ENCODE measurements at places on chromosomes 5 and 9.
A peak's percentile ranks its signal among the peaks of the same experiment; 100 is the strongest.

GRCh38 chr9:86665416-86665815, 281.9 kb downstream of the GAS1 start:
- DNase-seq: no peak

- DNase-seq: no peak
Measured at GRCh38 chr5:109453251-109453650, 43.5 kb upstream of the PJA2 start.

DNA sequence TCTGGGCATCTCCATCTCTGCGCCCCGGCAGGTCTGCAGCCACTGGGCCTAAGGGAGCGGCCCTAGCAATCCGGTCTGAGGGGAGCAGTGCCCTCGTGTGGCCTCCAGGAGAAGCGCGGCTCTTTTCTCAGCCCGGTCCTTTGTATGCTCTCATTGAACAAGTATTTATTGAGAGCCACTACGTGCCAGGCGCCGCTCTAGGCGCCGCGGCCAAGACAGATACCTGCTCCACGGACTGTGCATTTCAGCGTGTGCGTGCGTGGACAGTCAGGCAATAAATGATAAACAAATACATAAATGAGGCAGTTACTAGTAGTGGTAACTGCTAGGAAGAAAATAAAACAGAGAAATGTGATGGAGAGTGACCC, 2.3 kb upstream of the SLC4A9 start:
- peak; percentile 34 for DNase-seq

- no peak for DNase-seq
Measured at GRCh38 chr5:143850050-143850683, 38.2 kb downstream of the HMHB1 start.

- peak; percentile 58 for DNase-seq
Measured at GRCh38 chr5:74641735-74642542, 1.4 kb upstream of the ENC1 start.

- no peak for DNase-seq
Measured at GRCh38 chr5:101012880-101013279, 109.8 kb upstream of the ST8SIA4 start.

DNA sequence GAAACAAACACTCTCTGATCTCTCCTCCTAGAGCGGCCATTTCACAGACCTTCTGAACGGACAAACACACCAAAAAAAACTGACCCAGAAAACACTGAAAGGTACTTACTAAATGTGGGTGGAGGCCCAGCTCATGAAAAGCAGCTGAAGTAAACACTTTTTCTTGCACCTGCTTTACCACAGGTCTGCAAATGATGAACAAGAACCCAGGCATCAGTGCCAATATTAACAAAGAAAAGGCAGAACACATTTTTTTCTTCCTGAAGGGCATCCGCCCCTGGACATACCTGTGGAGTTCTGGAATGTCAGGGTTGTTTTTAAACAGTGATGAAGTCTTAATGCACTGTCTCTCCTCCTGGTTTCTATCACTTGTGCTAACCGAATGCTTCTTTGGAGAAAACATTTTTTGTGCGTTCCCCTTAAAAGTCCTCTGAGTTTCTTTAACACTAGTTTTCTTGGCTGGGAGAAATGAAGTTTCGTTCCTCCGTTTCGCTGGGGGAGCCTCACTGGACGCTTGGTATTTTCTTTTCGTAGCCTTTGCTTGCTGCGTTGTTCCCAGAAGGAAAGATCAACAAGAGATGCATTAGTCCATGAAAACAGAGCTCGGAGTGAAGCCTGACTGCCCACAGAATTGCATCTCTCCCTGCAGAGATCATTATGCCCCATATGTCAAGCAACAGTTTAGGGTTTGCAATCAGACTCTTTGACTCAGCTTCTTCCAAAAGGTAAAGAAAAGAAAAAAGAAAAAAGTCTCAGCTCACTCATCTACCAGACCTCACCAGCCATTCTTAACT, 7.4 kb downstream of the DDX31 start:
- DNase-seq: no peak

GRCh38 chr9:126494264-126494663, 119.5 kb upstream of the LMX1B start:
- DNase-seq: no peak

- DNase-seq: no peak
Measured at GRCh38 chr5:82381591-82381990, 103.4 kb upstream of the RPS23 start.

- no peak for DNase-seq
Measured at GRCh38 chr5:121795511-121795910, 56.2 kb upstream of the FTMT start.

GRCh38 chr5:173342813-173343755, 14.9 kb upstream of the STC2 start:
- DNase-seq: no peak

DNA sequence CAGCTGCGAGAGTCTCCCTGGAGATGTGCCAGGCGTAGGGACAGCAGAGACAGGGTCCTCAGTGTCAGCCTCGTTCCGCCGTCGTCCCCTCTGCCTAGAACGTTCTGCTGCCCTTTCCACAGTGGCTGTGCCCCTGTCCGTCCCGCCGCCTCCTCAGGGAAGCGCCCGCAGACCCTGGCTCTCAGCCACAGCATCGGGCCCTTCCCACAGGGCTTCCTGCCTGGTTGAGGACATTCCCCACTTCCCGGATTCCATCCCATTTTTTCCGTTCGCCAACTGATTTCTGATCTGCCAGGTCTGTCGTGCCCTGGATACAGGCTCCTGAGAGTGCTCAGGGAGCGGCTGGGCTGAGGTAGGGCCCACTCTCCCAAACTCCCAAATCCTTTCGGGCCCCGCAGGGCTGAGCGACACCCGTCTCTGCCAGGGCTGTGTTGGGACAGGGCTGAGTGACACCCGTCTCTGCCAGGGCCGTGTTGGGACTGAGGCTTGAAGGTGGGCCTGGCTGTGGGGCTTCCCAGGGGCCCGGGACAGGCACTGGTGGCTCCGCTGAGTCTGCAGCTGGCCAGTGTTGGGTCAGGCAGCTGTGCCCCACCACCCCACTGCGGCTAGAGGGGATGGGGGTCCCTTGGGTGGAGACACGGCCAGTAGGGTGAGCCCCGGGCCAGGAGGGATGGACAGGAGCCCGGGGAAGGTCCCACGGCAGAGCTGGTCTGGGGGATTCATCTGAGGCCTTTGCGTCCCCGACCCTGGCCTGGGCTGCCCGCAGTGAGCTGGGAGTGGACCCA, 15.9 kb downstream of the DNLZ start:
- no peak for DNase-seq

DNA sequence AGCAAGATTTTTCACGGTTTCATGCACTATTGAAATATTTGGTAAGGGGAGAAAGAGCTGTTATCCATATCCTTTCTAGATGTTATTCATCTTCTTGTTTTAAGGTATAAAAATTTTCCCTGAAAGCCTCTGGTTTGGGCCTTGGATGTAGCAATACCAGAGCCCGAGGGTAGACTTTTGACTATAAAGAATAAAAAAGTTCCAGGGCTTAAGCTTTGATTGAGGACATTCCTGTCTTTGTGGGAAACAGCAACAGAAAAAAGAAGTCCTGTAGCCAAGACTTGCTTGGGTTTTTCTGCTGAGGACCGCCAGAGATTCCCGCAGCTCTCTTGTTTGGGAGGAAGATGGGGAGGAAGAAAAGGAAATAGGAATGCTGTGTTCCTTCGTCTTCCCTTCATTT, 440.0 kb upstream of the WWC1 start:
- DNase-seq: no peak
